ENCODE measurements at places on chromosomes 3 and 15. TPM values are rescaled to one million over a fixed set of nuclear protein-coding genes. Genes with fewer than 3 reads are reported as not detected.

DNA sequence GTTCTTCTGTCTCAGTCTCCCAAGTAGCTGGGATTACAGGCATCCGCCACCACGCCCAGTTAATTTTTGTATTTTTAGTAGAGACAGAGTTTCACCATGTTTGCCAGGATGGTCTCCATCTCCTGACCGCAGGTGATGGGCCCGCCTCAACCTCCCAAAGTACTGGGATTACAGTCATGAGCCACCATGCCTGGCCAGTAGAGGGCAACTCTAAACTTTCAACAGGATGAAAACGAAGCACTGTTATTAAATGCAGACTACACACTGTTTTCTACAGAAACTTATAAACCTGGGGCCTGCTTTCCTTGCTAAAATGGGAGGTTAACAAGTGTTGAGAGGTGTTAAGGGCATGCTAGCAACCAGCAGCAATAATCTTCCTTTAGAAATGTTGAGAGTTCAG lies 7.6 kb downstream of the ARPC4 start:
- H3K27me3 ChIP-seq, result no peaks in the 10 kb centered on the region
- H3K27ac ChIP-seq, result peak overlapping the region; percentile 70
- H3K4me1 ChIP-seq, result peaks cover 19% of the 10 kb centered on the region
- no peak for DNase-seq
- peaks cover 14% of the 10 kb centered on the region for H3K36me3 ChIP-seq

DNA sequence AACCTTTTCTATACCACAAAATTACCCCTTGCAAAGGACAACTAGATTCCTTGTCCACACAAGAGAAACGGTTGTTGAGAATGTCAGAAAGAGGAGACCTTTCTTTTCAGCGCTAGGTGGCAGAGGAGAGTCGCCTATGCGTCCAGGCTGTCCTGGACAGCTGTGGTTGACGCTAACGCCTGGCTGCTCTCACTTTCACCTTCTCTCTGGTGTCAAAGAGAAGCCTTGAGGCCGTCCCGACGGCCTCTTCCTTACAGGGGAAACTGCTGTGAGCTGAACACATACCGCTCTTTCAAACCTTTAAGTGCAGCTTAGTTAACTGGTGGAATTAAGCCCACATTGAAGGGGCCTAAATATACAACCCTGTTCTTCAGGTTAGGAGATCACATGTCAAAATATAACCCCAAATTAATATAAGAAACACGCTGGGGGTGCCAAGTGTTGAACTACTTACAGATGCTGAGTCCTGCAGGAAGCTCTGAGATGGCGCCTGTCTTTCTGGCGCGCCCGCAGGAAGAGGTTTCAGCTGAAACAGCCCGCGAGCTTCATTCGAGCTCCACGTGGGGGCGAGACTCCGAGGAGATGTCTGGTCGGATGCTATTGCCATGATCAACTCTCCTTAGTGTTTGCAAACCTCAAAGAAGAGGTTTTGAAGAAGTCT lies 26.1 kb upstream of the KBTBD8 start:
- peaks cover 11% of the 10 kb centered on the region for H3K4me1 ChIP-seq
- DNase-seq, result peak; percentile 71
- no peaks in the 10 kb centered on the region for H3K36me3 ChIP-seq
- H3K4me3 ChIP-seq, result peak overlapping the region; percentile 76
- peak overlapping the region; percentile 34 for H3K27ac ChIP-seq
- H3K27me3 ChIP-seq, result peaks cover 3% of the 10 kb centered on the region

The MUC4 gene
- 0.03 TPM for polyA plus RNA-seq

GRCh38 chr3:152219216-152219615 lies 49.5 kb upstream of the MBNL1 start:
- H3K4me1 ChIP-seq, result peaks cover 48% of the 10 kb centered on the region
- no peaks in the 10 kb centered on the region for H3K36me3 ChIP-seq
- peak overlapping the region; percentile 82 for H3K27ac ChIP-seq
- H3K27me3 ChIP-seq, result no peaks in the 10 kb centered on the region

GRCh38 chr3:126941721-126942270 lies 41.1 kb upstream of the PLXNA1 start:
- no peak overlapping the region for H3K4me3 ChIP-seq
- DNase-seq, result no peak
- H3K27me3 ChIP-seq, result no peaks in the 10 kb centered on the region
- H3K4me1 ChIP-seq, result peaks cover 45% of the 10 kb centered on the region
- H3K27ac ChIP-seq, result peak overlapping the region; percentile 18

The SERINC4 gene
- 0.52 TPM for polyA plus RNA-seq

DNA sequence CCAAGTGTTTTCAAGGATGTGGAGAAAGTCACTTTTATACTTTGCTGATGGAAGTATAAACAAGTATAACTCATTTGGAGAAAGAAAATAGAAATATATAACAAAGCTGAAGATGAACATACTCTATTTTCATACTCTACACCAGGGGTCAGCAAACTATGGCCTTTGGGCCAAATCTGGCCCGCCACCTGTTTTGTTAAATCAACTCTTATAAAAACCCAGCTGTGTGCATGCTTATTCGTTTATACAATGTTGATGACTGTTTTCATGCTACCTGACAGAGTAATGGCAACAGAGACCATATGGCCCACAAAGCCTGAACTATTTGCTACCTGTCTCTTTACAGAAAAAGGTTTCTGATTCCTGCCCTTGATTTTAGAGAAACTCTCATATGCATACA lies 124.0 kb downstream of the NR1D2 start:
- no peak overlapping the region for H3K4me3 ChIP-seq
- no peak overlapping the region for H3K27ac ChIP-seq
- no peak for DNase-seq
- H3K36me3 ChIP-seq, result no peaks in the 10 kb centered on the region
- no peaks in the 10 kb centered on the region for H3K27me3 ChIP-seq

- no peaks in the 10 kb centered on the region for H3K27me3 ChIP-seq
- DNase-seq, result no peak
- no peak overlapping the region for H3K27ac ChIP-seq
- H3K36me3 ChIP-seq, result no peaks in the 10 kb centered on the region
Measured at GRCh38 chr3:4950351-4950784, 28.9 kb upstream of the BHLHE40 start.

The FGF12 gene
- not detected for polyA plus RNA-seq

DNA sequence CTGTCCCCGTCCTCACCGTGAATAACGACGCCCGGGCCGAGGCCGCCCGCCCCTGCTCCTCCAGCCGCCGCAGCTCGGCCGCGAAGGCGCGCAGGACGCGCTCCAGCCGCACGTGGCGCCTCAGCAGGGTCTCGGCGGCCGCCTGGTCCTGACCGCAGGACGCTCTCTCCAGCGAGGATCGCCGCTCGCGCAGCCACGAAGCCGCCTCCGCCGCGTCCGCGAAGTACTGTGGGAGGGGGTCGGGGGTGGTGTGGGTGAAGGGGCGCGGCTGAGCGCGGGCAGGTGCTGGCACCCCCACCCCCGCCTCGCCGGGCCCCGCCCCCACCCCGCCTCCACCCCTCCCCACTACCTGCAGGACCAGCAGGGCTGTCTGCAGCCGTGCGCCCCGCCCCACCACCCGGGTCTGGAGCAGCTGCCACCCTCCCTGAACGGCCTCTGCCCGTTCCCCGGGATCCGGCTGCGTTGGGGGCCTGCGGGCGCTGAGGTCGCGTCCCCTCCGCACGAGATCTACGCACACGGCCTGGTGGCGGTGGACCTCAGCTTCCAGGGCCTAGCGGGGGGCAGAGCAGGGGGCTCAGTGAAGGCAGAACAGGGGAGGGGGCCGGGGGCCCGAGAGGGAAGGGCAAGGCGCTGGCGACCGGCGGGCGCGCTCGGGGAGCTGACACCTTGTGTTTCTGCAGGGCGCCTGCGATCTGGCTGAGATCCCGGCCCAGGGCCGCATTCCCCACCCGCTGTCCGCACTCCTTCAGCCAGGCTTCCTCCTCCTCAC lies 11.7 kb downstream of the SPTBN5 start:
- H3K36me3 ChIP-seq, result no peaks in the 10 kb centered on the region
- H3K4me1 ChIP-seq, result peaks cover 13% of the 10 kb centered on the region
- H3K4me3 ChIP-seq, result peak overlapping the region; percentile 61
- peaks cover 29% of the 10 kb centered on the region for H3K27me3 ChIP-seq

GRCh38 chr15:90232941-90233386 lies 777 bp downstream of the CIB1 start:
- peak; percentile 24 for DNase-seq
- H3K27ac ChIP-seq, result peak overlapping the region; percentile 98
- no peaks in the 10 kb centered on the region for H3K27me3 ChIP-seq
- peaks cover 22% of the 10 kb centered on the region for H3K36me3 ChIP-seq
- peak overlapping the region; percentile 87 for H3K4me3 ChIP-seq

Data from naive B cell (primary cell).